Activated naive CD8-positive, alpha-beta T cell treated with anti-CD3 and anti-CD28 coated beads, Interleukin-2, amount 10 ng/mL, durations not matched to agents 7 days and 5 days (primary cell): ENCODE measurements at places on chromosomes 13 and 19.

GRCh38 chr13:20826301-20826700 lies 52.5 kb upstream of the EEF1AKMT1 start:
- H3K4me1 ChIP-seq, result peaks cover 7% of the 10 kb centered on the region
- no peak for DNase-seq
- no peaks in the 10 kb centered on the region for H3K27me3 ChIP-seq
- peaks cover 5% of the 10 kb centered on the region for H3K36me3 ChIP-seq

DNA sequence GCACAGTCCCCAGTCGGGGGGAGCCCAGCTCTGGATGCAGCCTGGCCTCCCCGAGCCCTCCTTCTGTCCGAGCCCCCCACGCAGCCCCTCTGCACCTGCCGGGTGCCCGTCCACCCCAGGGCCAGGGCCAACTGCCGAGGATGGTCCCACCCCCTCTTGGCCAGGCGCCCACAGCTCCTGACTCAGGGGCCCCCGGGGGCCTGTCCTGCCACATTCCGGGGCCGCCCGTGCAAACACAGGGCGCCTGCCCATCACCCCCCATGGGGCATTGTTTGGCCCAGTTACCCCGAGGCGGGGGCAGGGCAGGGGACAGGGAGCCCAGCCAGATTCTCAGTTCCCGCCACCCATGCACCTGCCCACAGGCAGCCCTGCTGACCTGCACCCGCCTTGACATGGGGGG lies 5.3 kb upstream of the TCF3 start:
- no peak overlapping the region for H3K4me3 ChIP-seq
- H3K36me3 ChIP-seq, result no peaks in the 10 kb centered on the region
- DNase-seq, result no peak
- peaks cover 11% of the 10 kb centered on the region for H3K27me3 ChIP-seq

DNA sequence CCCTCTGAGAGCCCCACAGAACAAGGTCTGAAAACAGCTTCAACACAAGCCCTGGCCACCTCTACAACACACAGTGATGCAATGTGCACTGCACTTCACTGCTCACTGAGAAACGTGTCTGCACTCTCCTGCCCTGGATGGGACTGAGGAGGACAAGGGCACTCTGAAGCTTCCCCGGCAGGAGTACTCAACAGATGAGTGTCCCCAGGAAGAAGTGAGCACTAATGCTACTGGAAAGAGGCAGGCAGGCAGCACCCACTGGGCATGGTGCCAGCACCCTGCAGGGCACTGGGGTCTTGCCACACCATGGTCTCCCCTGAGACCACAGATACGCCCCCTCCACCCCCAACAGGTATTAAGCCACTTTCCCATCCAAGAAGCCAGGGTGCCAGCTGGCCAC lies 17.7 kb upstream of the SLC35E1 start:
- H3K4me3 ChIP-seq, result no peak overlapping the region
- peak overlapping the region; percentile 54 for H3K27ac ChIP-seq
- H3K4me1 ChIP-seq, result peaks cover 72% of the 10 kb centered on the region
- DNase-seq, result no peak
- H3K27me3 ChIP-seq, result no peaks in the 10 kb centered on the region
- H3K36me3 ChIP-seq, result peaks cover 8% of the 10 kb centered on the region

DNA sequence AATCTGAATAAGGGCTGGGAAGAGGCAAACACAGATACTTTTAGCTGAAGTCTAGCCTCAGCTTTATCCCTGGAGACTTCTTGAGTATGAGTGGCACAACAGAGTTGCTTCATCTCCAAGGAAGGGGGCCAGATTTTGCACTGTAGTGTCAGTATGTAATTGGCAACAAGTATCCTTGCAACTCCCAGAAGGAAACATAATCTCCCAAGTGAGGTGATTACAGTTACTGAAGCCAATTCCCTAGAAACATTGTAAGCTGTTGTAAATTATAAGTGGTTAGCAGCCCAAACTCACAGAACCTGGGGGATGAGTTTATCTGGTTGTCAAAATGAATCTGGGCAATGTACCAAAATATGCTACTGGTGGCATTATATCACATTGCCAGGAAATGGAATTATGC lies 2065.7 kb upstream of the PCDH20 start:
- no peaks in the 10 kb centered on the region for H3K27me3 ChIP-seq
- H3K4me1 ChIP-seq, result no peaks in the 10 kb centered on the region
- DNase-seq, result no peak
- no peak overlapping the region for H3K4me3 ChIP-seq
- no peak overlapping the region for H3K27ac ChIP-seq
- H3K36me3 ChIP-seq, result no peaks in the 10 kb centered on the region

DNA sequence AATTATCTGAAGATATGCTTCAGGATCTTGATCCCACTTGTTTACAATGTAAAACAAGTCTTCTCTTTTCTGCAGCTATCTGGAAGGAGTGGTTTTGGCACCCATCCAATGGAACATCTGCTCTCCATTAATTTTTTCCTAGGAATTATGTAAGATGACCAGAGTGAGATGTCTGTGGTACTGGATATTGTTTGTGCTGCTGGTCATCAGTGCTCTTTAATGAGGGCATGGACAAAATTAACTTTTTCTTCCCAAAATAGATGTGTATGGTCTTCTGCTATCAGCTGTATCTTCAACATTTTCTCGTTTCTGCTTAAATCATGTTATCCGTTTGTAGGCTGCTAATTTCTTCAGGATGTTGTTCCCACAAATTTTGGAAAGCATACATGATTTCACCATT lies 415.4 kb upstream of the KLHL1 start:
- no peak overlapping the region for H3K27ac ChIP-seq
- H3K4me1 ChIP-seq, result no peaks in the 10 kb centered on the region
- H3K4me3 ChIP-seq, result no peak overlapping the region
- H3K27me3 ChIP-seq, result no peaks in the 10 kb centered on the region
- no peak for DNase-seq
